ENCODE measurements at places on chromosomes 12 and 14.

DNA sequence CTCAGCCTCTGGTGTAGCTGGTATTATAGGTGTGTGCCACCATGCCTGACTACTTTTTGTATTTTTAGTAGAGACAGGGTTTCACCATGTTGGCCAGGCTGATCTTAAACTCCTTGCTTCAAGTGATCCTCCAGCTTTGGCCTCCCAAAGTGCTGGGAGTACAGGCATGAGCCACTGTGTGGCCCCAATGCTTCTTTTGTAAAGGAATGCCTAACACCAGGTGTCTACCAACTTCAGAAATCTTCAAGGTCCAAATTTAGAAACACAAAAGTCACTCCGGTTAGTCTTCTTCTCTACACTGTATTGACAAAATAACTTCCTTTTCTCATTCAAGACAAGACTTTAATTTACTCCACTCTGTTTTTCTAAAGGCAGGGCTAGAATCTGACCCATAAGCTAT is 188.7 kb downstream of the PRKD1 start:
- no peak for DNase-seq

- no peak for DNase-seq
Observed at GRCh38 chr12:5807090-5807414, 138.0 kb downstream of the ANO2 start.

DNA sequence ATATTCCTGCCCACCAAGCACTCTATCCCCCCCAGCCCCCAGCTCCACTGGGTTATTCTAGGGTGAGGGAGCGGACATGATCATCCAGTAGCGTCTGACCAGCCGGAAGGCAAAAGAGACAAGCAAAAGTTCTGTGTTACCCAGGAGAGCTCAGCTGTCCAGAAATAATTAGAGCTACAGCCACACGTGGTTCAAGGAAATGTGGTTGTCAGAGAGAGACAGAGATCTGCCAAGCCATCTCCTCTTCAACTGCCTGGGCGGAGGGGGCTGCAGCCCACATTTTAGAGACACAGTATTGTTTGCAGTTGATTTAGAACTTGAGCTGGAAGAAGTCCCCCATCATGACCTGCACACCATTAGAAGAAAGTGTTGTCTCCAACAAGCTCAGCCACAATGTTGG is 30.4 kb downstream of the DAO start:
- DNase-seq, result no peak

DNA sequence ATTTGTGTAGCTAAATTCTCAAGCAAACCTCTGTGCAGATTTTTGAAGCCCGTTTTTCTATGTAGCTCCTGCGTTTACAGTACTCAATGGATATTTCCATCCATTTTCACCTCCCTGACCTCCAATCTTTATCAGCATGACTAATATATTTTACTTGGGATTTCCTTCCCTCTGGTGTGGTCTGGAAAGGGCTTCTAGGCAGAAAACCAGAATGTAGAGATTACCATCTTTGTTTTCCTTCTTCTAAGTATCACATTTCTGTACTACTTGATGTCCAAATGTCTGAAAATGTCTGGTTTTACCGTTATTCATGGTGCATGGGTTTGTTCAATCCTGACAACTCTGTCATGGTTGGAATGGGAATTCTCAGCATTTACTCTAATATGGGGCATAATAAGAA is 907.6 kb upstream of the FLRT2 start:
- no peak for DNase-seq
